ENCODE measurements at places on chromosomes 5 and 9.

- no peak for DNase-seq
These were observed 237.5 kb upstream of the ADRA1B start for GRCh38 chr5:159678657-159679392.

DNA sequence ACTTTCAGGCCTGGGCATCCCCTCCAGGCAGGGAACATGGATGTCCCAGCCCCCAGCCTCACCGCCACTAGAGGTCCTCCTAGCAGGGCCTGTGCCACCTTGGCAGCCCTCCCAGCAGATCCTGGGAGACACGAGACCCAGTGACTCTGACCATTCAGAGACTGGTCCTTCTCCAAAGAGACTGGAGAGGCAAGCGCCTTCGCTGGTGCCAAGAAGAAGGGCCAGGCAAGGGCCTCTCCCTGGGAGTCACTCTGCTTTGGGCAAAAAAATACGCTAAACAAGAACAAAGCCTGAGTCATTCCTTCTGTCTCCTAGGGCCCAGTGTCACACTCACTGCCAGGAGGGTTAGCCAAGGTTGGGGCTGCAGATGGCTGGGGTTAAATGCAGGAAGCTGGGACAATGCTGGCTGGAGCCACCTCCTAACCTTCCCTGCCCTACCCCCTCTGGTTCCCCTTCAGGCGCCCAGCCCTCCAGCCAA lies 35.3 kb upstream of the SMIM23 start:
- no peak for DNase-seq

GRCh38 chr5:133354323-133355185 lies 257.8 kb downstream of the FSTL4 start:
- no peak for DNase-seq

GRCh38 chr5:97418462-97418861 lies 235.4 kb upstream of the RIOK2 start:
- no peak for DNase-seq

DNA sequence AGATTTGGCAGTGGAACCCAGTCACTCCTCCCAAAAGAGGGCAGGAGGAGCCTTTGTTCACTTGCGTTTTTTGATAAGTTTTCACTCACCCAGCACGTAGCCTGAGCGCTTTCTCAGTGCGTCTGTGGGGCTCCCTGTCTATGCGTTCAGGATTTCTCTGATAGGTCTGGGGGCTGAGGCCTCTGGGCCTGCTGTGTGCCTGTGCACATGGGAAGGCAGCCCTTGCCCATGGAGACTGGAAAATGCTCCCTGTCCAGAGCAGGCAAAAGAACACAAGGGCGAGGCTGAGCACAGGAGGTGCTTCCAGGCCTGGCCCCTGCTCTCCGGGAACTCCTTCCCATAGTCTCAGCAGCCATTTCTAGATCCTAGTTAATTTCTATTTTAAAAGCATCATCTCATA lies 249.9 kb downstream of the FSTL4 start:
- no peak for DNase-seq

- DNase-seq = no peak
These were observed 99.0 kb upstream of the GNA14 start for GRCh38 chr9:77747163-77747562.

DNA sequence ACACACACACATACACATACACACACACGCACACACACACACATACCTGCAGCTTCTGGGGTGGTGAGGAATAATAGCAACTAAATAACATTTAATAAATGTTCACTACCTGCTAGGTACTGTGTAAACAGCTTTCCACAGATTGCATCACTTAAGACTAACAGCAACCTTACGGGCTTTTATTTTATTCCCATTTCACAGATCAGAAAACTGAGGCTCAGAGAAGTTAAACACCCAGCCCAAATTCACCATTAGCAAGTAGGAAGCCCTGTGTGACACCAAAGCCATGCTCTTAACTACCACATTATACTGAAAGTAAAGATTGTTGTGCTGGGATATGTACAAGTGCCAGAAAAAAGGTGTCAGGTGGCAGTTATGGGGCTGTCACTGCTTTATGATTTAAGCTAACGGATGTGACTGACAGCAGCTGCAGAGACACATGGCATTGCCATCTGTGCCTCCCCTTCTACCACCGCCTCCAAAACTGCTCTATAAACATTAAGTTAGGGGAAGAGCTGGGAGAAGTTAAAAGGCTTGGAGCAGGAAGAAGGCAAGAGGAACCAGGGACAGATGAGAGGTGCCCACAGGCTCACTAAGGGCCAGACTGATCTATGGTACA lies 13.6 kb downstream of the MTMR12 start:
- DNase-seq = no peak

DNA sequence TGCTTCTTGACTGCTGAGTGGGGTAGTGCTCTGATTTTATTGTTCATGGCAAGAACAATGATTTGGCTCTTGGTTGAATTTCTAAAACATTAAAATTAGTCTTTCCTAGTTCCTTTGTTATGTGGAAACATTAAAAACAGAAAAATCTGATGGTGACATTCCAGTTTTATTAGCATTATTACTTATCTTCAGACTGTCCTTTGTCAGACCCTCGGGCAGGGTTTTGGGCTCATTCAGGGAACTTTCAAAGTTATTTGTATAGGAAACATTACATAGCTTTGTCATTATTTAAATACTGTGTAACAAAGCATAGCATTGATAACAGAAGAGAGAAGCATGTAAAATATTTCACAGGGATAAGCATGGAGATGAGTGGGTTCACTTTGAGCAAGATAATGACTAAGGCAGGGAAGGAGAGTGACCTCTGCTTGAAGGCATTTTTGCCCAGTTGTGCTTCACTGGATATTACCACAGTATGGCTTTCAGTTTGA lies 119.9 kb downstream of the KDM4C start:
- DNase-seq = no peak

- no peak for DNase-seq
These were observed 619.2 kb upstream of the CLINT1 start for GRCh38 chr5:158478139-158478538.

GRCh38 chr9:119487118-119487827 lies 118.0 kb upstream of the BRINP1 start:
- DNase-seq = no peak

GRCh38 chr5:68214482-68215207 lies 911 bp upstream of the PIK3R1 start:
- no peak for DNase-seq

DNA sequence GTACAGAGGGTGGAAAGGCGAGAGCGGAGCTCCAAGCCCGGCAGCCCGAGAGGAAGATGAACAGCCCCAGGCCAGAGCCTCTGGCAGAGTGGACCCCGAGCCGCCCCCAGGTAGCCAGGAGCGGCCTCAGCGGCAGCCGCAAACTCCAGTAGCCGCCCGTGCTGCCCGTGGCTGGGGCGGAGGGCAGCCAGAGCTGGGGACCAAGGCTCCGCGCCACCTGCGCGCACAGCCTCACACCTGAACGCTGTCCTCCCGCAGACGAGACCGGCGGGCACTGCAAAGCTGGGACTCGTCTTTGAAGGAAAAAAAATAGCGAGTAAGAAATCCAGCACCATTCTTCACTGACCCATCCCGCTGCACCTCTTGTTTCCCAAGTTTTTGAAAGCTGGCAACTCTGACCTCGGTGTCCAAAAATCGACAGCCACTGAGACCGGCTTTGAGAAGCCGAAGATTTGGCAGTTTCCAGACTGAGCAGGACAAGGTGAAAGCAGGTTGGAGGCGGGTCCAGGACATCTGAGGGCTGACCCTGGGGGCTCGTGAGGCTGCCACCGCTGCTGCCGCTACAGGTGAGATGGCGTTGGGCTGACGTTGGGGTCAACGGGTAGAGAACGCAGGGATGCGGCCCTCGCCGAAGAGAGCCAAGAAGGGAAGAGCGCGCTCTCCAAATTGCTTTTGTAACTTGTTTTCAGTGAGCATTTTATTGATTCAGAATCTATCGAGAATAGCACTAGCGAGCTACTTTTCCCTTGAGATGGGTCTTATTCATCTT lies at the start of gene PTGER4:
TSS of gene PTGER4 (plus strand) at position 3 of the 769 bp plus-strand sequence. CDS start 1,079 bp downstream, outside the sequence.
- DNase-seq = no peak

DNA sequence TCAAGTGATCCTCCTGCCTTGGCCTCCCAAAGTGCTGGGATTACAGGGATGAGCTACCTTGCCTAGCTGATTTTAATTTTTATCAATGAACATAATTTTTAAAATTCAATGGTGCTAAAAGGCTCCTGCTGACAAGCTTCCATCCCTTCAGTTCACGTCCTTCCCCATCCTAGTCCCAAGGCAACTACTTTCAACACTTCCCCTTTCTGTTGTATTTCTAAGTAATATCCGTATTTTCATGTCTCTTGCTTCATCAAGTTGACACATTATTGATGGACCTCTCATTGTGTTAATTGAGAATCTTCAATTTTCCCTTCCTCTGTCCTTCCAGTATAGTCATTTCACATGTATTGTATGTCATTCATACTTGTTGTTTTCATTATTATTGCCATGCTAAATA lies 93.8 kb upstream of the RASGRF2 start:
- no peak for DNase-seq

- no peak for DNase-seq
These were observed 141.9 kb downstream of the SPATA31D1 start for GRCh38 chr9:82130331-82131042.

DNA sequence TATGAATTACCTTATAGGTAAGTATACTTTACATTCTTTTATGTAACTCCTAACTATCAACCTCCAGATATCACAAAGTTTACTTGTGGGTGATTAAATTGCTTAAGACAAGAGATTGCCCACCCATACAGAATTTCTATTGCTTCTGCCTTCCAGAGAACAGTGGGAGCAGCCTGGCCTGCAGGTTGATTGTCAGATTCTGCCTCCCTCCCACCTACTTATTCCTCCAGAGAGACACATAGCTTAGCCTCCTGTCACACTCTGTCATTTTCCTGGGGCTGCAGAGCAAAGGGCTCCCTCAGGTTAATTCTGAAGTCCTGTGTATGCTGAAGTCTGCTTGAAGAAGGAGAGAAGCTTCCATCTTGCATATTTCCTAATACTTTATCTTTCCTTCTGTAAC lies 48.5 kb upstream of the DHFR start:
- DNase-seq = no peak

- no peak for DNase-seq
These were observed 340.3 kb downstream of the CWC27 start for GRCh38 chr5:65108786-65109743.

GRCh38 chr9:79609468-79610018 lies 37.8 kb downstream of the TLE4 start:
- DNase-seq = no peak

GRCh38 chr5:164532235-164532900 lies 1026.9 kb downstream of the MAT2B start:
- no peak for DNase-seq

DNA sequence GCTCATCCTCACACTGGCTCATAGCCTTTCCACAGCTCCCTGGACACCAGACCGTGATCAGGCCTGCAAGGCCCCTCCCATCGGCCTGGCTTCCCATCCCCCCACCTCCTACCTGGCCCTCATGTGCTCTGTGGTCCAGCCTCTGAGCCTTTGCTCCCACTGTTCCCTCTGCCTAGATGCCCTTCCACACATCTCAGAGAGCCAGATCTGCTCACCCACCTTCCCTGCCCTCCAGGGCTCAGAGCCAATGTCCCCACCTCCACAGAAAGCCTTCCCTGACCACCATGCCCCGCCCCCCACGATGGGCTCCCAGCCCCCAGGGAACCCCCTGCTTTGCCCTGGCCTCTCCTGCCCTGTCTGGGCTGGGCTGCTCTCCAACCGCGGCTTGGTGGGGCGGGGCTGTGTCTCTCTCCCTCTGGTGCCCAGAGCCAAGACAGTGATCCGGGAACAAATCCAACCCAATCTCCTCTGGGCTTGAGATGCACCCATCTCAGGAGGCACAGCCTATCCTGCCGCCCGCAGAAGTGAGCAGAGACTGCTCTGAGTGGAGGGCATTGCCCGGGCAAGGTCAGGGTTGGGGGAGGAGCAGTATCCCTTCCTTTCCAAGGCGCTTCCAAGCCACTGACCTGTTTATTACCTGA lies 1.6 kb downstream of the NINJ1 start:
- no peak for DNase-seq

GRCh38 chr5:57172466-57173318 lies 1.2 kb upstream of the GPBP1 start:
- DNase-seq = no peak

DNA sequence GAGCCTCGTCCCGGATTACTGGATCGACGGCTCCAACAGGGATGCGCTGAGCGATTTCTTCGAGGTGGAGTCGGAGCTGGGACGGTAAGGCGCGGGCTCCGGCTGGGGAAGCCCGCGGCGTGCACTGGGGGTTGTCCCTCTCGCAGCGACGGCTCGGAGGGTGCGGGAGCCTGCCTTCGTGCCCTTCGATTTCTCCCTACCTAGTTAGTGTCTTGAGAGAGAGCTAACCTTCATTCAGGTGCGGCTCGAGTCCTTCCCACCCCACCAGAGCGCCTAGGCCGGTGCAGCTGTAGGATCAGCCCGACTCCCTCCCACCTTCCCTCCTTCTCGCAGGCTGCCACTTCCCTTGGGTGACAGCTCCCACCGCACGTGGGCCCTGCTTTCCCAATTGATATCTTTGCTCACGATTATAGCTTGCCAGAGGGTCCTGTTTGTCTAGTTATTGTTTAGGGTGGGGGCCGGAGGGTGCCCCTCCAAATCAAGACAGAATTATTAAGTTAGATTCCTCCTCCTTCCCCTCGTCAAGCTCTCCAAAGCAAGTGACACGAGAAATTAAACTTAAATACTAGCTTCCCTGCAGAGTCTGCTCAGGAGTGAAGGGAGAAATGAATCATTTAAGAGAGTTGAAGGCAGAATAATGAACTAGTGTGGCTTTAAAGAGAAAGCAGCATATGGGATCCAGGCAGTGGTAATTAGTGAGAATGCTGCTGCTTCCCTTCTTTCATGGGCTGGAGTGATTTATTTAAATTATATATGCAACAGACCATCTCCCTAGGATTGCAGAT lies 569 bp downstream of the CAMK4 start:
- no peak for DNase-seq

- DNase-seq = no peak
These were observed 33.5 kb upstream of the ZSWIM6 start for GRCh38 chr5:61298580-61298979.

DNA sequence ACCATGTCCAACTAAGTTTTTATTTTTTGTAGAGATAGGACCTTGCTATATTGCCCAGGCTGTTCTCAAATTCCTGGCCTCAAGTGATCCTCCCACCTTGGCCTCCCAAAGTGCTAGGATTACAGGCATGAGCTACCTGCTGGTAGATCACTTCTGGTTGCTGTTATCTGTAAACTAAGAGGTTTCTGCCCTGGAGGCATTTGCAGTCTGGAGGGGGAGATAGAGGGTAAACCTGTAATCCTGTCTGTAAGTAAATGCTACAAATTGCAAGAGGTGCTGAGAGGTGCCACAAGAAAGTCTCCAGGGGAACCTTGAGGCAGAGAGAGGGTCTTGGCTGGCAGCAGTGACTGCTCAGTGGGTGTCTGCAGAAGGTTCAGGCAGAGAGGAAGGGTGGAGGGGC lies 29.0 kb upstream of the GGTA1 start:
- DNase-seq = no peak

DNA sequence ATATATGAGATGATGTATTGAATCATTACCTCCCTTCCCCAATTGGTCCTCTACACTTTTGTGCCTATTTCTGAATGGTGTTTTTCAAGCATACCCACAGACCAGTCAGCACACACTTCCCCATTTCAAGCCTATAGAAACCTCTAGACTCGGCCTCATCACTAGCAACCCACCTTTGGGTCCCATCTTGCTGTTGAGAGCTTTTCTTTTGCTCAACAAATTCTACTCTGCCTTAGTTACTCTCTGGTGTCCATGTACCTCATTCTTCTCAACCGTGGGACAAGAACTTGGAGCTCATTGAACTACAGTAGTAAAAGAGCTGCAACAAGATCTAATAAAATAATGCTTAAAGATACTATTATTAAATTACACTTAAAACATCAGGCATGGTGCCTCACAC lies 49.0 kb upstream of the KDM4C start:
- no peak for DNase-seq
